ENCODE measurements at places on chromosomes 3 and 15.

- DNase-seq = no peak
Measured at GRCh38 chr3:38314764-38315487, 31.7 kb upstream of the XYLB start.

GRCh38 chr3:194141415-194142155, 5.6 kb downstream of the HES1 start:
- DNase-seq = peak; percentile 89

DNA sequence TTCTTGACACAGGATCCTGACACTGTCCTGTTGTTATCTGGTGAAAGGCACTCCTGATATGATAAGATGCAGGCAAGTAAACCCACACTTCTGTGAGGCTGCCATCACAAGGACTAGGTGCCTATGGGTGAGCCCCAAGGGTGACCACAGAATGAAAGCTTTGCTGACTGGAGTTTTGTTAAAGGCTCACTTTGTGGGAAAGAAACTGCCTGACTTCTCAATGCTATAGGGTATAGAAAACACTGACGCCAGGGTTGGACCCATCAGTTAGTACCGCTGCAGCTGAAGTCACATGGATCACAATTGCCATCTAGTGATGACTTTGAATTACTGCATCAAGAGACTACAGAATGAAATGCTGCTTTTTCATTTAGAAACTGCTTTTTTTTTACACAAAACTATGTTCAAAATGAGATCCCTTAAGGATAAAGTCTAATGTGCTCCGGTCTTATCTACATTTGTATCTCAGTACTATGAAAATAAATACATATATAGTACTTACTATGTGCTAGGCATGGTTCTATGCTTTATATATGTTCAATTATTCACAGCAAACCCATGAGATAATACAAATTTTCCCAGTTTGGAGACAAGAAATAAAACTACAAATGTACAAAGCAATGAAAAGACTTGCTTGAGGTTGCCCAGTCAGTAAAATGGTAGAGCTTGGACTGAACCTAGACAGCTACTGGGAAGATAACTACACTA, 64.2 kb upstream of the CMSS1 start:
- peak; percentile 65 for DNase-seq

- DNase-seq = no peak
Measured at GRCh38 chr3:123188058-123188457, 13.7 kb upstream of the SEC22A start.
